ENCODE measurements at places on chromosomes 5 and 9.

DNA sequence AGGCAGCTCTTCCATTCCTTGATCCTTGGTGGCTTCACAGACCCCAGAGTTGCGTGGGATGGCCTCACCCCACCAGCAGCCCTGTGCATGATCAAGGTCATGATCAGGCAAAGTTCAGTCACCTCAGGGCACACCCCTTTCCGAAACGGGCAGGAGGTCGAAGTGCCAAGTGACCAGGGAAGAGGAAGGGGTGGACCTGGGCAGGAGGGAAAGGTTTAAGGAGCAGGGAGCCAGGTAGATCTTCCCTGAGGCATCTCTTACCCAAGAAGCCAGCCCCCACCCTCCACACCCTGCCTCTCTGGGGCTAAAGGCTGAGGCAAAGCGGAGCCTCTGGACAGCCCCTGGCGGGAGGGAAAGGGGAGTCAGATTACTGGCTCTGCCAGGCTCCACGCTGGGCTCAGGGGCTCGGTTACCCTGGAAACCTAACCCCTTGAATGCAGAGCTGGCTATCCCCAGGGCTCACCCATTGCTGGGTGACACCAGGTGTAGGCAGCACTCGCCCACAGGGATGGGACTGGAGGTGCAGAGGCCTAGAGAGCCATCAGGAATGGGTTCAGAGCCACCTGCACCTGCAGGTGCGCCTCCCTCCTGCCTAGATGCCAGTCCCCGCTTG, 3.6 kb downstream of the MGAT4B start:
- DNase-seq = no peak

DNA sequence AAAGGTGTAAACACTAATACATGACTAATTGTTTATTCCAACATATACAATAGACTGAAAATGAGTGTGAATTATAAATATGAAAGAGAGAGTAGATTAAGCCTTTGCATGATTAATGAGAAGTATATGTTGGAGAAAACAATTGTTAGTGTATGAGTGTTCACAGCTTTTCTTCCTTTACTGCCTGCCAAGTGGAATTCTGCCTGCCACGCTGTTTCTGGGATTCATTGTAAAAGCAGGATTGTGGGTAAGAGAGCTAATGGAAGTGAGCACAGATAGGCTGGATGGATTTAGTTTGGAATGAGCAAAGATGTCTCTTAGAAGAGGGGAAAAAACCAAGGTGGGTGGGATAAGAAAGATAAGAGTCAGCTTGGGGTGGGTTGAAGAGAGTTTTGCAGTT, 129.6 kb upstream of the NMUR2 start:
- DNase-seq = no peak

- no peak for DNase-seq
Observed at GRCh38 chr9:13665418-13666066, 386.1 kb upstream of the MPDZ start.

DNA sequence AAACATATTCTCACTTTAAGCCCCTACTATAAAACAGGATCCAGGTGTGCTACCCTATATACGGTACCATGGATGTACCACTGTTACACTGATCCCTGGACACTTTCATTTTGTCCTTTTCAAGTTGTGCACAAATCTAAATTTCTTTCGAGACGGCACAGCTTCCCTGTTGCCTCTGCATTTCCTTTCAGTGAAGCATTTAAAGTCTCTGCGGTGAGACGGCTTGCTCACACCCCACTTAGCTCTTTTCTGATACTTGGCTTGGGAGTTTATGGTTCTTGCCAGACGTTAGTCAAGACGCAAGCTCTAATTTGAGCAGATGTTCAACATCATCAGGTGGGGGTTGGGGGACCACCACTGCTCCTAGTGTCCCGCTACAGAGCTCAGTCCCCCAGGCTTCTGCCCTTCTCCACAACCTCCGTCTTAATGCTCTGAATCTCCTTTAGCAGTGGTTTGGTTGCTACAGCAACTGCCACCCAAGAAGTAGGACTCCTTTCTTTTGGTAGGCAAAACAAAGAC, 15.8 kb downstream of the F2RL2 start:
- no peak for DNase-seq

DNA sequence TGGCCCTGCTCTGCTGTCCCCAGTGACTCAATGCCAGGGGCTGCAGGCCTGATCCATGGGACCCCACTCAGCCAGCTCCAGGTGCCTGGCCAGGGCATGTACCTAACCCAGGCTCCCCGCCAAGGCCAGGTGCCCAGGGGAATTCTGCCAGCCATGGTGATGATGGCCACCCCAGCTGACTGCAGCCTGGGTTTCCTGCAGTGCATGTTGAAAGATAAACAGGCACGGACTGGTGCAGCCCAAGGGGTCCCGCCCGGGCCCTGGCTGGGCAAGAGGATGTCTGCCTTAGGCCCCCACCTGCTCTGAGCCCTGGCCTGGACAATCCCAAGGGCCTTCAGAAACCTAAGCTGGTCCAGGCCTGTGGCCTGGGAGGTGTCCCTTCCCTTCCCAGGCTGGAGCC, 1.2 kb downstream of the ABCA2 start:
- no peak for DNase-seq

GRCh38 chr5:55421074-55421529, 113.3 kb downstream of the MTREX start:
- DNase-seq = no peak

DNA sequence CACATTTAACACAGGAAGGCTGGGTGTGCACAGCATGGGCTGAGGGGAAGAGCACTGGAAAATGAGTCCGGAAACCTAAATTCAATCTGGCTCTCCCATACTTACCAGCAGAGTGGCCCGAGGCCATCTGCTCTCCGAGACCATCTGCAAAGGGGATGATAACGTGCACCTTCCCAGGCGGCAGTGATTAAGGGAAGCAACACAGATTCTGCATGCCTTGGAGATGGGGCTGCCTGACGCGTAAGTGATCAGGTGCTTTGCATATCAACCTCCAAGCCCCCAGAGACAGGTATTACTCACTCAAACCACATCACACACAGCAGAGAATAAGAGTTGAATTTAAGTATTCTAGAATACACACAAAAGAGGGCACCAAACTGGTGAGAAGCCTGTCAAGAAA, 9.1 kb downstream of the EPB41L4B start:
- DNase-seq = no peak

- DNase-seq = peak; percentile 79
Observed at GRCh38 chr5:172713113-172713808, 57.7 kb downstream of the DUSP1 start.

DNA sequence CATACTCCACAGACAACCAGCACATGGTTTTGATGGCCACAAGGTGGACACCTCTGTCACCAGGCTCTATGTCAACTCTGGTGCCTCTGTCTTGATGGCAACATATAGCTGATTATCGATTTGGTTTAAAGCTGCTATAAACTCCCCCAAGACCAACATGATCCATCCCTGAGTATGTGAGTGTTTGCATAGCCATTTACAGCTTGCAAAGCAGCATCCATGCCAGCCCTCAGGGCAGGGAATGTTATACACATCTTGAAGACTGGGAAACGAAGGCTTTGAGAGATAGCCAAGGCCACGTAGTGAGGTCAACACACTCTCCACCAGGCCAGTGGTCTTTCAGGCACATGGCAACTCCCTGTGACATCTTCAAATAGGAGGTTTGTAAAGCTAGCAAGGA, 40.3 kb upstream of the BRINP1 start:
- no peak for DNase-seq

DNA sequence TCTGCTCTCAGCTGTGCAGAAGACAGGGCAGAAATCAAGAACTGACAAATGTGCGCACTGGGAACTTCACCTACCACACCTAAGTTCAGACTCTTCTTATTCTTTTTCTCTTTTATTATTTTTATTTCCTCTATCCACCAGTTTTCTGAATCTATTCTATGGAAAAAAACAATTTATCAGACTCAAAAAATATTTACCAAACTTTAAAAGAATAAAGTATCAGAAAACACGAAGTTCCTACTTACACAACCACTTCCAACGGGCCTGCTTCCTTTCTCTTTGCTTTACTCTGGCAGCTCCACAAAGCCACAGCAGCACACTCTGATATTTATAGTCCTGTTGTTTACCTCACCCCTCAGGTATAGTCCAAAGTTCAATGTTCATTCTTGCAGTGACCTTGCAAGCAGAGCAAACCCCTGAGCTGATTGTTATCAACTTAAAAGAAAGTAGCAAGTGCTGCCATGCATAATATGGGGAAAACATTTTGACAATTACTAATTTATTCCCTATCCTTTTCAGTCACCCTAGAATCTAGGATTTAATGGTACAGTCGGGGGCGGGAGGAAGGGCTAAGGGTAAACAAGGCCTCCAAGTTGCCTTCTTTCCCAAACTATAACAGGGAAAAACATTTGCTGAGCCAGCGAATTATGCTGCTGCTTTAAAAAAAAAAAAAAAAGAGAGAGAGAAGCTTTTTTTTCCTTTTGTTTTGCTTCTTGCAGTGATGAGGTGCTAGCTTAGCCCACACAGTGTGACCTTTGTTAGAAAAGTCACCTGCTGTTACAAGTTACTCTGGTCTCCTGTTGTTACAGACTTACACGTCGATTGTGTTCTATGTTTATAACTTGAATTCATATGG, at the start of gene SELENOP:
TSS of gene SELENOP (minus strand) at position 302 of the 856 bp plus-strand sequence. CDS start 3,539 bp downstream, outside the sequence.
- peak; percentile 28 for DNase-seq

DNA sequence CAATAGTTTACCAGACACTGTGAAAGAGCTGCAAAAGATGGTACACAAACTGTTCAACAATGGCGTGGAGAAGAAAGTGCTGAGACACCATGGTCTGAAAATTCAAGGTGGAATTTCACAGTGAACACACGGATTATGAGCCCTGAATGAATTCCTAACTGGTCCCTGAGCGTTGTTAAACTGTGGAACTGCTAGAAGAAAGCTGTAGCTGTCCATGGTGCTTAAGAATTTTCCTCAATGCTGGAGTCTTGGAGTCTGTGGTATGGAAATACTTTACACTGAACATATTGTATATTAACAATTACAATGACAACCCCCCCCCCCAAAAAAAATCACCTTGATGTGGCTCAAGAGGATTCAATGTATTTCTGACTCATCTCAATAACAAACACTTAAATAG, 68.5 kb downstream of the SLC24A2 start:
- peak; percentile 57 for DNase-seq

GRCh38 chr5:169710675-169711074, 73.6 kb downstream of the DOCK2 start:
- DNase-seq = no peak

DNA sequence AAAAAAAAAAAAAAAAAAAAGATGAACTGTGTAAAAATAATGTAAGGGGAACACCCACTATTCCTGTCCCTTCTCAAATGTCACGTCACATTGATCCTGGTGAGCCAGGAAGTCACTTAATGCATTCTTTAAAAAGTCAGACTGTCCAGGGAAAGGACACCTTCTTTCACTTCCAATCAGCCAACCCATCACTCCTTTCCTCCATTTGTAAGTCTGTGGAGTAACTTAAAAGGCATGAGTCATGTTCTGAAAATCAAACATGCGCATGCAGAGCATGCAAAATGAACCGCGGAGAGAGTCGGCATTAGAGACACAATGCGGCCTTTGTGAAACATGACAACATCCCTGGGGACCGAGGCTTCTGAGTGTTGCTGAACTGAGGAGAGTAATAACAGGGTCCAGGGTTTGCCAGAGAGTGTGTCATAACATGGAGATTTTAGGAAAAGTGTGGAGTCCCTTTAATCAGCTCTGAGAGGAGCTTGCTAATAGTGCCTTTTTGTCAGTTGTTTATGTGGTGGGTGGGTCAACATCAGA, 77.6 kb upstream of the SEMA6A start:
- DNase-seq = no peak

- DNase-seq = no peak
Observed at GRCh38 chr9:33818167-33818846, 1.3 kb downstream of the UBE2R2 start.

All from endothelial cell (in vitro differentiated cells).